ENCODE measurements at places on chromosomes 6 and 20.

DNA sequence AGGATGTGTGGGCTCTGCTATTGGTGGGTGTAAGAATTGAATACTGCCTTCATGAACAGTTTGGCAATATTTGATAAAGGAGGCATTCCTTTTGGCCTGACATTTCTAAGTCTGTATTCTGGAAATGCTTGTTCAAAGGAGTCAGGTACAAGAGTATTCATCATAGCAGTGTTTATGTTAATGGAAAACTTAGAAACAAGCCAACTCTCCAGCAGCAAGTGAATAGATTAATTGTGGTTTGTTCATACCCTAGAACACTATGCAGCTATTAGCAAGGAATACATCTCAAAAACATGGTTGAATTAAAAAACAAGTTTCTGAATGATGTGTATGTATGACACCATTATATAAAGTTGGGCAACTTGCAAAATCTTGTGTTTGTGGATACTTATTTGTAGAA is 195.8 kb downstream of the ZFAND3 start:
- no peak for DNase-seq

DNA sequence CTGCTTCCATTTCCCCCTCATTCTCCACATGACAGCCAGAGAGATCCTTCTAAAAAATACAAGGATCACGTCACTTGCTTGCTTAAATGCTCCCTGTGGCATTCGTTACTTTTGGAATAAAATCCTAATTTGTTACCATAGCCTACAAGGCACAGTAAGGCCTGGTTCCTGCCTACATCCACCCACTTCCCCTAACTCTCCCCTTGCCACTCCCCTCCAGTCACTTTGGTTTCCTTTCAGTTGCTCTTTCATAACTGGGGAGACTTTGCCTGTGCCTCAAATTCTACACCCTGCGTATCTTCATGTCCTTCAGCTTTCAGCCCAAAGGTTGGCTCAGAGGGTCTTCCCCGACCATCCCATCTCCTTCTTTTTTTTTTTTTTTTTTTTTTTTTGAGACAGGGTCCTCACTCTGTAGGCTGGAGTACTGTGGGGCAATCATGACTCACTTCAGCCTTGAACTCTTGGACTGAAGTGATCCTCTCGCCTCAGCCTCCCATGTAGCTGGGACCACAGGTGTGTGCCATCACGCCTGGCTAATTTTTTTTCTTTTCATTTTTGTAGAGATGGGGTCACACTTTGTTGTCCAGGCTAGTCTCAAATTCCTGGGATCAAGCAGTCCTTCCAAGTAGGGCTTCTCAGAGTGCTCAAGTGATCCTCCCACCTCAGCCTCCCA is 12.5 kb downstream of the ID1 start:
- no peak for DNase-seq

GRCh38 chr6:163370464-163371117 is 43.9 kb upstream of the QKI start:
- no peak for DNase-seq

DNA sequence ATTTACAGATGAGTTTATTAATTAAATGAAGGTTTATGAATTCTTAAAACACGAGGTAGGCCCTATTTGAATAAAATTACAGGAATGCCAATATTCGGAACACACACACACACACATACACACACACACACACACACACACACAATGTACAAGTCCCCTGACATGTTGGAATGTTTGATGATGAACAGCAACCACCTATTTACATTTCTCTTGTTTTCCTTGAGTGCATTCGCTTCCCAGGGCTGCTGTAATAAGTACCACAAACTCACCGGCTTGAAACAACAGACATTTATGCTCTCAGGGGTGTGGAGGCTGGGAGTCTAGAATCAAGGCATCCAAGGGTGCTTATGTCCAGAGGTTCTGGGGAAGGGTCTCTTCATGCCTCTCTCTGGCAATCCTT is 90.3 kb downstream of the SLC22A3 start:
- DNase-seq = no peak

GRCh38 chr6:11093376-11093625 is 333 bp upstream of the SMIM13 start:
- DNase-seq = no peak

Data from foreskin melanocyte (primary cell).